ENCODE measurements at places on chromosomes 6 and 20.

- DNase-seq = no peak
These were observed 10.7 kb upstream of the EDN1 start for GRCh38 chr6:12279322-12280091.

DNA sequence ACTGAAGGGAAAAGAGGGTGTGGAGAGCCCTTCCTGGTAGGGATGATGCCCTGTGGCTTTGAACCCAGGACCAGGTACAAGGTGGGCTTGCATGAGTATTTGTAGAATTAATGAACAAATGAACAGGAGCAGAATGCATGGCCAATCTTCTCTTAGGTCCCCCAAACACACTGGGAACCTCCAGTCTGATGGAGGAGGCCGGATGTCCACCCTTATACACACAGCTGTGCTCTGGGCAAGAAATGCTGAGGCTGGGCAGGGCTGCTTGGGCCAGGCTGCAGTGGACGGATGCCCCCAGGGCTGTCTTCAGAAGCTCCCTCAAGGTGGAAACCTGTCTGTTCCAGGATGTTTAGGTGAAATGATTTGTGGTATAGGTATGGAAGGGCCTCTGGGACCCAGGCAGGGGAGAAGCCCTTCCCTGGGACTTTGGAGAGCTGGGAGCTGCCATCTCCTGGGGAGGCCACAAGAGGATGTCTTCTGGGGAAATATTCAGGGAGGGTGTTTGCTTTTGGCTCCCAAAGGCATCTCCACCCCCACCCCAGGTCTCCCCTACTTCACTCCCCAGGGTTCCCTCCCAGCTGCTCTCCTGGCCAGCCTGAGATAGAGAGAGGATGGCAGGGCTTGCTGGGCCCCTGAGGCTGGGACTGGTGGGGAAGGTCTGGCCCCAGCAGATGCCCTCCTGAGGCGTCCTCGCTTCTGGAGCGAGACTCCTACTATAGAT lies 23.3 kb downstream of the VEGFA start:
- no peak for DNase-seq

GRCh38 chr6:13486679-13487121 lies 700 bp downstream of the GFOD1 start:
- DNase-seq = peak; percentile 61

- DNase-seq = no peak
These were observed 54.6 kb downstream of the BPIFB1 start for GRCh38 chr20:33337531-33338165.

DNA sequence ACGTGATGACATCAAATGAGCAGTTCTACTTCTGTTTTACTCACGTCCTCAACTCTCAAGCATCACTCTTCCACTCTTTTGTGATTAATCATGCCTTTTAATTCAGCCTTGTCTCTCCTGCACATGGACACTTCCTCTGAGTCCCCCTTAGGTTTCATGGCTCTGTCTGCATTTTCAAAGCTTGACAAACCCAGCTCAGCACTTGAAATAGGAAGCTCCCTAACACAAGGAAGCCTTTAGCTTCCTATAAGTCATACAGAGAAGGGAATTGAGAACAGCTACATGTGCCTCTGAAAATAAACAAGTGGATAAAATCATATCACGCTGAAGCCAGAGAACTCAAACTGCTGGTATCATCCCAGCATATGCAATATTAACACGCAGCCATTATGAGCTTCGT lies 21.2 kb downstream of the KIF16B start:
- no peak for DNase-seq

DNA sequence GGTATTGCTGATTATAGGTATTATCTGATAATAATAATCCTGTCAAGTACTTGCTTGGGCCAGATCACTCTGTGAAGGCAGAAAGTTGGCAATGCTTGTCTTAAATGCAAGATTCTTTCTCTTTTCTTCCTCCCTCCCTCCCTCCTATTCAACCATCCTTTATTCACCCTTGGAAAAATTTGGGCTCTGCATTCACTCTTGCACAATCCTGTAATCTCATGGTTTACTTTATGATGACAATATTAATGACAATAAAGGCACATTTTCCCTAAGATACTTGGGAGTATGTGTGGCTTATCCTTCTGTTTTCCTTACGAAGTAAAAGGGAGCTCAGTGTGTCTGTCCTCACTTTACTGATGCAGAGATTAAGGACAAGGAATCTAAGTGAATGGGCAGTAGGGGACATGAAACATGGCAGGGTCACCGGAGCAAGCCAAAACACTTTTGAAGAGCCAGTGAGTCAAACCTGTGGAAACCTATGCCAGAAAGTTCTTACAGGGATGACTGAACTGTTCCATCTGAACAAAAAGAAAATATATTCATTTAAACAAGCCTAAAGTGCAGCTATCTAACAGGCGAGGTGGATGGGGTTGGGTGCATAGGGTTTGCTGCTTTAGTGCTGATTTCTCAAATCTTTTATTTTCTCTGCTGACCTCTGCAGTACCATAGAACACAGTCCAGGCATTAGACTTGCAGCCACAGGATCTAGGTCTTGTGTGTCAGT lies 14.6 kb upstream of the RIPOR2 start:
- no peak for DNase-seq

GRCh38 chr6:85676086-85676729 lies 33.5 kb upstream of the SYNCRIP start:
- no peak for DNase-seq

GRCh38 chr6:45668705-45669104 lies 291.0 kb upstream of the SUPT3H start:
- DNase-seq = no peak

DNA sequence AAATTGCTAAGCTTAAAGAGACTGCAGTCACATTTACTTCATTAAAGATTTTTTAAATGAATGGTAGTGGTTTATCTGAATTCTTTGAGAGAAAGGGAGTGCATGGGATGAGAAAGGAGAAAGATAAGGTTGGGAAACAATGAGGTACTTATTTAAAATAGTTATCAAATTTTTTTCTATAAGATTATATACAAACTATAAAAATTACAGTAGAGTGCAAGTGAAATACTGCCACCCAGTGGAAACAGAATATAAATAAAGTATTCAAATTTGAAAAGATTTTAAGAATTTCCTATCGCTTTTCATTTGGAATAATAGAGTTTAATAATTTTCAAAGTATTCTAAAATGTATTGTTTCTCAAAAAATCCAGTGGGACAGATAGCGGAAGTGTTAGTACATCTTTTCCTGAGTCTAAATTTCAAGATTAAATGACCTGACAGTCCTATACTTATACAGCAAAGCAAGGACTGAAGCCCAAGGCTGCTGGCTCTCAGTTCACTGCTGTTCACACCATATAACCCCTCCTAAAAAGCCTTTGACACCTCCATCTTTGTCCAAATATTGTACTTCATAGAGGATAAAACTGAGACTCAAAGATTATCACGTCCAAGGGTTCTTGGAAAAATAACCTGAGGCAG lies 31.1 kb downstream of the EPM2A start:
- DNase-seq = peak; percentile 6

- DNase-seq = no peak
These were observed 310.0 kb downstream of the ESR1 start for GRCh38 chr6:152117156-152118133.

- no peak for DNase-seq
These were observed 84.0 kb upstream of the EXOC2 start for GRCh38 chr6:776951-777350.

GRCh38 chr6:64914124-64914523 lies 792.9 kb downstream of the EYS start:
- DNase-seq = no peak

DNA sequence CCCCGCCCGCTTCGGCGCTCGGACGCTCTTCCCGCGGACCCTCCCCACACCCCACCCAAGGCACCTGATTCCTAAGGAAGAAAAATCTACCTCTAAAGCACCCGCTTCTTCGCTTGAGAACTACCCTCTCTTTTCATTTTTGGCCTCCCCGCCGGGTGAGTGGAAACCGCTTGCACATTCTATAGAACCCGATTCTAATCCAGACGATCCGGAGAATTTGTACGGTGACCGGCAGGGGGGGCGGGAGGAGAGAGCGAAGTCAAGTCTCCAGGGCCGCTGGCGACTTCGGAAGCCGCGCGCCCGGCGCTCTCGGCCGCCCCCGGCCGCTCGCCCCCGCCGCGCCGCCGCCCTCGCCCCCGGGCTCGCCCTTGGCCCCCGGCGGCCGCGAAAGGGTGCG lies at the start of gene RBM24:
RBM24 (plus strand) TSS at position 262 of the 397 bp plus-strand sequence. CDS start 221 bp downstream, outside the sequence.
- DNase-seq = peak; percentile 55

- DNase-seq = no peak
These were observed 182.9 kb downstream of the PTPRT start for GRCh38 chr20:43006651-43007375.

DNA sequence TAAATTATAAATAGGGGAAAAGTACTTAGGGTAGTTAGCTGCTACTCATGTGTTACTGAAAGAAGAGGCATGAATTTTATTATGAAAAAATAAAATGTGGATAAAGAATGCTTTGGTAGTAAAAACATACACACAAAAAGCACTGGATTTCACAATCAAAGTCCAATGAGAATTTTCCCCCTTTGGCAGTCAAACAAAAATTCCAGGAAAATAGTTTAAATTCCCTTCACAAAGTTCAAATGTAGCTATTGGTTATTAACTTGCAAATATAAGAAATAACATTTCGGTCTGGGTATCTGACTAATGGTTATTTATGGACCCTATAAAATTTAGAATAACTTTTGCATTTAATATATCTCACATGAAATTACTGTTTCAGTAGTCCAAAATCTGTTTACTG lies 210.4 kb downstream of the FOXC1 start:
- DNase-seq = no peak

DNA sequence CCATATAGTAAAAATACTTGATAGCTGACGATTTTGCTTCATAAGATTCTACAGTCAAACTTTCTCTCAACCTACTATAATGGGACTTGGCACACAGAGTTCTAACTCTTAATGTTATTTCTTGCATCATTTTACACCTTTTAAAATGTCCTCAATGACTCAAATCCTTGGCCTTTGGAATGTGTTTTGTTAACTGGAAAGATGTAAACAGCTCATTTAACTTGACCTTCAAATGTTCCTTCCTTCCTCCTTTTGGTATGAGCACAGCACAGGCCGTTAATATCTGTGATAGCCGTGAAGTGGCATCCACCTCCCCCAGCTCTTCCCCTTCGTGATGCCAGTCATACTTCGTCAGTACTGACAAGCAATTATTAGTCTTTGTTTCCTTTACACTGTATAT lies 972.0 kb upstream of the CITED2 start:
- no peak for DNase-seq

- no peak for DNase-seq
These were observed 156.5 kb downstream of the TFAP2A start for GRCh38 chr6:10258341-10258740.

GRCh38 chr6:32108094-32108627 lies 977 bp downstream of the TNXB start:
- DNase-seq = no peak

DNA sequence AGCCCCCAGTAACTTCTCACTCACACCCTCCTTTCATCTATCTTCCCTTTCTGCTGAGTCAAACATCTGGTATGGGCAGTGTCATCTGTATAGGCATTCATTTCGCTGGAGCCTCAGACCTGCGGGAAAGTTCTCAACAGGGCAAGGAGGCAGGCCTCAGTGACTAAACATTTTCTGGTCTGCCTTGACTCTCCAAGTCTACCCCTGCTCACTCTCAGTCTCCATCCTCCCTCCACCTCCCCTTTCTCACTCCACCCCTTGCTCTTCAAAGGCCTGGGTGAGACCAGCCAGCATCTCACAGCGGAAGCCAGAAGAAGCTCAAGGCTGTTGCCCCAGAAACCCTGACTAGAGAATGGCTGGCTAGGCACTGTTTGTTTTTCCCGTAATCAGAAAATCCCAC lies 105.0 kb upstream of the BEND6 start:
- peak; percentile 40 for DNase-seq
